ENCODE measurements at places on chromosomes 1 and 21.

GRCh38 chr1:68590473-68590872 lies 93.6 kb upstream of the DEPDC1 start:
- no peak for DNase-seq

DNA sequence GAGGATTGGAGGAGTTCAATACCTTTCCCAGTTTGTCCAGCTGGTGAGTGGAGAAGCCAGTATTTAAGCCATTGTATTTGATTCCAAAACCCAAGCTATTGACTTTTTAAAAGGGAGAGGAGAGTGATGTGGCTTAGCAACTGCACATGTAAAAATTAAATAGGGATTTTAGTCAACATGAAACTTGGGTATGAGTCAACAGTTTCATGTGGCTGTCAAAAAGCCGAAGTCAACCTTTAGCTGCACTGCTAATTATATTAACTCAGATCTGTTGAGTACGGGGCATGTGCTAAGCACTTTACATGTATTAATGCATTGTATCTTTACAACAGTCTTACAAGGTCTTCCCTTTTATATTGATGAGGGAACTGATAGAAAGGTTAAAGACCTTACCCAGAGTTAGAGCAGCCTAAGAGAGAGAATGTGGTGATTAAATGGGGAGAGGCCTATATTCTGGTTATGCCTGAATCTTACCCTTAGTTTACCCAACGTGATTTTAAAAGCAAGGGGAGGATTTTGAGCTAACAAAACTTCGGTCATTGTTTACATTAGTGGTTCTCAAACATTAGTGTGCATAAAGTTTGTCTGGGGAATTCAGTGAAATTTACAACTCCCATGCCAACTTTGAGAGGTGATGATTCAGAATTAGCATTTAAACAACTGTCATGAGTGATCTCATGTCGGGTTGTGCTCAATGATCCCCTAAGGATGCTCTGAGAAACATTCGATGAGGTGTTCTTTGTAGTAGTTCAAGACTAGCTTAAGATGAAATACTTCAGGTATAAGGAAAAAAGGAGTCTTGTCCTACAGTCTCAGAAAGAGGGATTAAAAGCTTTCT lies 6.9 kb upstream of the SLC35F3 start:
- DNase-seq = no peak

DNA sequence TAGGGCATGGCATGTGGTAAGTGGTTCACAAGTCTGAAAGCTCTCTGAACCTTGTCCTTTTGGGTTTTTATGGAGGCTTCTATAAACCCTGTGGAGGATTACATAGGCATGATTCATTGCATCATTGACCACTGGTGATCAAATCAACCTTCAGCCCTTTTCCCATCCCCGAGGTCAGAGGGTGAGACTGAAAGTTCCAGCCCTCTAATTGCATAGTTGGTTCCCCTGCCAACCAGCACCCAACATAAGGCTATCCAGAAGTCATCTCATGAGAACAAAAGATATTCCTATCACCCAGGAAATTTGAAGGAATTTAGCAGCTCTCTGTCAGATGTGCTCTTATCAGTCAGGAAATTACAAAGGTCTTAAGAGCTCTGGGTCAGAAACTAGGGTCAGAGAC lies 89.5 kb upstream of the ARTN start:
- no peak for DNase-seq

- no peak for DNase-seq
Observed at GRCh38 chr1:202164271-202165037, 4.1 kb upstream of the PTPN7 start.

DNA sequence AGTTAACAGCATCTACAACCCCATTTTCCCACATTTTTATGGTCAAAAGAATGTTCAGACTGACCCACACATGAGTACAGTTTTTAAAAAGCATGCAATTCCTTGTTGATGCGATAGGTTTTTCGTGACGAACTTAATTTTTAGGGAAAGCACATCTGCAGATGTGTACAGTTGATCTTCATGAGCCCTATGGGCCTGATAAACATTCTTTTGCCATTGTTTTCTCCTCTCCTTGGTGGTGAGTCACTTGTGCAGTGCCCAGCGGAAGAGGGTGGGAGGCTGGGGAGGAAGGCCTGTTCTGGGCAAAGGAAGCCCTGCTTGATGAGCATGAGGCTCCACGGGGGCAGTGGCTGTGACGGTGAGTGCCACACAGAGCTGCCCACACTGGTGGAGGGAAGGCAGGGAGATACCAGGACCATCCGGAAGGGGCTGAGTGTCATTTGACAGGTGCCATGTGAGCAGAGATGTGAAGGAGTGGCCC lies 5.3 kb downstream of the ARF1 start:
- DNase-seq = no peak

- no peak for DNase-seq
Observed at GRCh38 chr1:24126018-24126671, 14.2 kb upstream of the MYOM3 start.

DNA sequence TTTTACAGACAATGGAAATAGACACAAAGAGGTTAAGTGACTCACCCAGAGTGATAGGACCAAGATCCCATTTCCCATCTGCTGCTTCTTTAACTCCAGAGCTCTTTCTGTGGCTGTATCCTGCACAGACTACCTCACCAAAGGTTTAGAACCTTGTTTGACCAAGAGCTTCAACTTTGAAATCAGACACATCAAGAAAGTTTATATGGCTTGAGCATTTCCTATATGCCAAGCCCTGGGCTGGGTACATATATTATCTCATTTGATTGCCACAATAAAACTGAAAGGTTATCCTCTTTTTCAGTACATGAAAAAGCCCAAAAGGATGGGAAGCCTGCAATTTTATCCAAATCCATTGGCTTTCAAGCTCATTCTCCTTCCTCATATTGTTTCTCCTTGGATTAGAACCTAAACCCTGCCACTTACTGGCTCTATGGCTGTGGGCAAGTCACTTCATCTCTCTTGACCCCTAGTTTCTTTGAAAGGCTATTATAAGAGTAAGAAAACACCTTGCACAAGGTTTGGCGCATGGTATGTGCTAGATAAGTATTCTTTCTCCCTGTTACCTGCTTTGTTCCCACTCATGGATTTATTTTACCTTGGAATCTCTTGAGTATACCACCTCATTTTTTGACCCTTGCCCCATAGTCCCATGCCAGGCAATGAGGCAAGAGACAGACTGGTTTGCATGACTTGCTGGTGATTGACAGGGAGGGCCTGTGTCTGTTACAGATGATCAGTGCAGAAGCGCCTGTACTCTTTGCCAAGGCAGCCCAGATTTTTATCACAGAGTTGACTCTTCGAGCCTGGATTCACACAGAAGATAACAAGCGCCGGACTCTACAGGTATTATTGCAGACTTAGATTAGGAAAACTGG lies 34.5 kb upstream of the KCNQ4 start:
- DNase-seq = no peak

- DNase-seq = no peak
Observed at GRCh38 chr21:14554948-14555347, 8.8 kb upstream of the SAMSN1 start.

DNA sequence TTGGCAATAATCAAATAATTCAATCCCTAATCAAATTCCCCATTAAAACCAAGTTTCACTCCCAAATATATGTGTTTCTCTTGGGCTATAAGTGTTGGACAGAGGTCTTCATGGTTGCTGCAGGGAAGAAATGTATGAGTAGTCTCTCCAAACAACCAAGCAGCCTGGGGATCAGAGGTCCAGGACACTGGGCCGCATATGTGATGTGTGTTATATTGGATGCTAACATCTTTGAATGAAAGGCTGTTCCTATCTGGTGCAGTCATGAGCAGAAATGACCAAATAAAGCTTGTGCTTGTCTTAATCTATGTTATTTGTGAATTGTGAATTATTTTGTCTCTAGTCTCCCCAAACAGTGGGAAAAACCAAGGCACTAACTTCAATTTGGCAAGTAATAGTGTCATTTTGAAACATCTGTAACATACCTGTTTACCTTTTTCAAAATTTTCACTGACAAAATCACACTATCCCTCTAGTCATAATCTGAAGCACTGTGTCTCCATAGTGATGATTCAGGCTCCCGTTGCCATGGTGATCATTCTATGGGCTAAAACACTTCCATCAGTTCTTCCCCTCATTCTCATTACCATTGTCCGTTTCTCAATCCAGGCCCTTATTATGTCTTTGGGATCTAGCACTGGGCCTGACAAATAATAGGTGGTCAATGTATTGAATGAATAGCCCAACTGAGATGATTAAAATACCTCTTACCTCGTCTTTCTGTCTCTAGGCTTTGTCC lies 12.5 kb upstream of the TADA1 start:
- DNase-seq = no peak

DNA sequence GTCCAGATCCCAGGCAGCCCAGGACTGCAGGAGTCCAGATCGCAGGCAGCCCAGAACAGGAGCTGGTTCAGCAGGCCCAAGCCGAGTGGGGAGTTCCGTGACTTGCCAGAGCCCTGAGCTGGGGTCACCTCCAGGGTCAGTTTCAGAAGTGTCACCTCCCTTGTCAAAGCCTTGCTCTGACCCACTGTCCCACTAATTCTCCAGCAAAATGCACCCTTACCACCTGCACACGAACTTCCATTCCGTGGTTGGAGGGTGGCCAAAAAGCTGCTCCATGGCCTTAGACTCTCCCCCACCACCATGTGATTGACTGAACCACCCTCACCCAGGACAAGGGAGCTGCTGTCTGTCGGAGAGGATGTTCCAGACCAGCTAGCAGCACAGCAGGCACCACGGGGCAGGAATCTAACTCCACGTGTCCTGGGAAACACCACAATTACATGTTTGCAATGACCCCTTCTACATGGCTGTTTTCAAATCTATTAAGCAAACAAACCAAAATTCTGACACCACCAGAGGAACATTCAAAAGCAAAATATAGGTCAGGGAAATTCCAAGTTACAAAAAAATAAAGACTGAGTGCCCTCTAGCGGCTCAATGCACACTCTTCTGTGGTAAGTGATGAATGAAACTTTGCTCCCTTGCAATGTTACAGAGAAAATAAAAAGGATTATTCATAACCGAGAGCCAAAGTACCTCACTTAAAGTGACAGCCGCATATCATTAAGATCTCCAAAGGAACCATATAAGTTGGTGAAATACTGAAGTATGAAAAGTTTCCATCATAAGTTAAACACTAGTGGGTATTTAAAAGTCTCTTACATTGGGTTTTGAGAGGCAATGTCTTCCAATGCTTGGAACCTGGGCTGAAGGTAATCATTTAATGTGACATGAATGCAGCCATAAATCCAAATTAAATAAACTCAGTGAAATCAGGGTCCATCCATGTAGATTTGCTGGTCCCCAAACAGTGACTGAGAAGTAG lies 76.3 kb downstream of the NPHP4 start:
- DNase-seq = peak; percentile 24

DNA sequence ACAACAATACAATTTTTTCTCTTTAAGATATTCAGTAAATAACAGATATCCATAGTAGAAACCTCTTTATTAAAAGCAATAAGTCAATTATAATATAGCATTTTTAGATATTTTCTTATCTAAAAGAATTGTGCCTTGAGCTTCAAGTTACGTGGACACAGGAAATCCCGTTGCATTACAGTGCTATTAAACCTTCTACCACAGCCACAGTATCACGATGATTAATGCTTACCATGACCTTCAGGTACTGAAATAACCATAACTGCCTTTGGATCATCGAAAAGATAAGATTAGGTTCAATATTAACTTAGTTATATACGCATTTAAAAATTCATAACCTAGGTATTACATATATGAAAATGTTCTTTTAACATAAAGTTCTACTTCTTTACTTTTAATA lies 17.9 kb downstream of the B3GALNT2 start:
- DNase-seq = no peak

DNA sequence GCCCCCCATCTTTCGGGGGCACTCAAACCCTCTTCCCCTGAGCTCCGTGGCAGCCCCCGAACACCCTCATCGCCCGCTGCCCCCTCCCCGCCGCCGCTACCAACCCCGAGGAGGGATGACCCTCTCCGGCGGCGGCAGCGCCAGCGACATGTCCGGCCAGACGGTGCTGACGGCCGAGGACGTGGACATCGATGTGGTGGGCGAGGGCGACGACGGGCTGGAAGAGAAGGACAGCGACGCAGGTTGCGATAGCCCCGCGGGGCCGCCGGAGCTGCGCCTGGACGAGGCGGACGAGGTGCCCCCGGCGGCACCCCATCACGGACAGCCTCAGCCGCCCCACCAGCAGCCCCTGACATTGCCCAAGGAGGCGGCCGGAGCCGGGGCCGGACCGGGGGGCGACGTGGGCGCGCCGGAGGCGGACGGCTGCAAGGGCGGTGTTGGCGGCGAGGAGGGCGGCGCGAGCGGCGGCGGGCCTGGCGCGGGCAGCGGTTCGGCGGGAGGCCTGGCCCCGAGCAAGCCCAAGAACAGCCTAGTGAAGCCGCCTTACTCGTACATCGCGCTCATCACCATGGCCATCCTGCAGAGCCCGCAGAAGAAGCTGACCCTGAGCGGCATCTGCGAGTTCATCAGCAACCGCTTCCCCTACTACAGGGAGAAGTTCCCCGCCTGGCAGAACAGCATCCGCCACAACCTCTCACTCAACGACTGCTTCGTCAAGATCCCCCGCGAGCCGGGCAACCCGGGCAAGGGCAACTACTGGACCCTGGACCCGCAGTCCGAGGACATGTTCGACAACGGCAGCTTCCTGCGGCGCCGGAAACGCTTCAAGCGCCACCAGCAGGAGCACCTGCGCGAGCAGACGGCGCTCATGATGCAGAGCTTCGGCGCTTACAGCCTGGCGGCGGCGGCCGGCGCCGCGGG lies 837 bp downstream of the FOXD3 start:
- no peak for DNase-seq

DNA sequence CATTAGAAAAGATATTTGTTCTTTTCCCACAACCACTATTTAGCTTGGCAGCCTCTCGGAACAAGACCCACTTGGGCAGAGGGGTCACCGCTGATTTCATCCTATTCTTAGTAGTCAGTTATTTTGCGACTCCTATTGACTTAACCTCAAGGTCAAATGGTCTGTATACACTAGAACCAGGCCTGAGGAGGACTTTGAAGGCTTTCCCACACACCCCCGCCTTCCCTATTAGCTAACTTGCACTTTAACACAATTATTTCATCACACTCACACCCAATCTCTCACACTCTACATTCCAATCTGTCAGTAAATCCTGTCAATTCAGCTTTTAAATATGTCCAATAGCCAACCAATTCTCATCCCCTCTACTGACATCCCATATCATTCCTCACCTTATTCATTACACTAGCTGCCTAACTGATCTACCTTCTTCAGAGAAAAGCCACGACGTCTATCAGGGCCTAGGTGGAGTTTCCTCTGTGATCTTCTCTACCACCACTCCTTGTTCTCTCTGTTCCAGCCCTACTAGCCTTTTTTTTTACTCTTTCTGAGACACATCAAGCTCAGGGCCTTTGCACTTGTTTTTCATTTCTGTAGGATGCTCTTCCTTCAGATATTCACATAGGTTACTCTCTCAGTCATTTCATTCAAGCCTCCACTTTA lies 1.0 kb upstream of the NIBAN1 start:
- DNase-seq = no peak

- DNase-seq = peak; percentile 60
Observed at GRCh38 chr21:36163750-36164741, 7.4 kb downstream of the DOP1B start.

GRCh38 chr21:46428286-46428685 lies 30.4 kb upstream of the DIP2A start:
- DNase-seq = no peak
